ENCODE measurements at places on chromosomes 13 and 19. TPM values are rescaled to one million over a fixed set of nuclear protein-coding genes. Genes with fewer than 3 reads are reported as not detected.

PLVAP gene
- total RNA-seq, result not detected

KLK10 gene
- total RNA-seq, result 0.31 TPM

SHISA7 gene
- 0.02 TPM for total RNA-seq

EXOC3L2 gene
- total RNA-seq, result 1.6 TPM

SIGLEC14 gene
- 0.08 TPM for total RNA-seq

ARHGAP45 gene
- total RNA-seq, result 5.6 TPM
